Anterior cingulate cortex (tissue), 58 donors: ENCODE measurements at places on chromosomes 4 and X.

DNA sequence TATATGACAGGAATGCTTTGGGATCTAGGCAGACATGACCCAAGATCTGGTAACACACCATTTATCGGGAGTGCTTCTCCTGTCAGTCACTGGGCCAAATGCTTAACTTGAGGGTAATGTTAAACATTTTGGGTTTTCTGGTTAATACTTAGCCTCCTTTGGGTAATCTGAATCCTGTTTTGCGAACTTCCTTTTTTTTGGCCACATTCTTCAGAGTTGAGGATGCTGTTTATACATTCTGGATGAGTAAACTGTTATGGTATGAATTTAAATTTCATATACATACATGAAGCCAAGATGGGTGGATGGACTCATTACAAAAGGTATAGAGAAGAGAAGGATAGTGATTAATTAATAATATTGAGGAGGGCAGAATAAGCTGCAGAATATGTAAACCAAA, 36.1 kb downstream of the MID1IP1 start:
- no peak for DNase-seq

DNA sequence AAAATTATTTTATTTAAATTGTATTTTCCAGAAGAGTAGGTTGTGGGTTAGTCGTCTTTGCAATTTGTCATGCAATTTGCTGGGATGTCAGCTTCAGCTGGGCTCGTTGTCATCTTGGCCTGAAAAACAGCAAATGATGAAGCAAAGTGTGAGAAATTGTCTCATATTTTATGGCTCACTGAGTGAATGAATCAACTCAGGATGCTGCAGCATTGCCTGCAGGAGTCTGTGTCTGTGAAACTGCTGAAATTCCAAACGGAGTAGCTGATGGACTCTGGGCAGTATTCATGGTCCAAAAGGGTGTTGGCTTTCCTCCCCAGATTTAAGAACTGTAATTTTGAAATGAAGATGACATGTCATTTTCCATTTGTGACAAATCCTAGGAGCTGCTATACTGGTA, 37.2 kb downstream of the CXCL8 start:
- no peak for DNase-seq

DNA sequence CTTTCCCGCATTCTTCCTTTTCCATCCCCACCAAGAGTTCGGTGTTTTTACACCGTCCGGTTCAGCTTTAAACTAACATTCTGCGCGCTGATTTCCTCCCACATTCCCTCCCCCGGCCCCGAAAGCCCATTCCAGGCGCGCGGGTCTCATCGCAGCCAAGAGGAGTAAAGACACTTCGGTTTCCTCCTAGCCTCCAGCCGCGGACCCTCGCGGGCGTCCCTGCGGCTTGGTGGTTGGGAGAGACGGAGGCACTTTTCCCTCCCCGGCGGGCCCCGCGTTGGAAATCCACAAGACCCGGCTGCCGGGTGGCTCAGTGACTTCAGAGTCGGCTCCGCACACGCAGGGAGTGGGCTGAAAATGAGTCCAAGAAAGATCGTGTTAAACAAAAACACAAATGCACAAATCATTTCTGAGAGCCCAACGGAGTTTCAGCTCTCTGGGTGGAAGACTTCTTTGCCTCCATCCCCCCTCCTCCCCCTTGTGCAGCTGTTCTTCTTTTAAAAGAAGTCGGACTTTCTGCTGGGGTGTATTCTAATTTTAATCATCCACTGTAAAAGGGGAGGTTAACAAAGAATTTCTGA, 2.0 kb upstream of the ARX start:
- no peak for DNase-seq

GRCh38 chr4:105594099-105595010, 41.9 kb downstream of the ARHGEF38 start:
- no peak for DNase-seq

DNA sequence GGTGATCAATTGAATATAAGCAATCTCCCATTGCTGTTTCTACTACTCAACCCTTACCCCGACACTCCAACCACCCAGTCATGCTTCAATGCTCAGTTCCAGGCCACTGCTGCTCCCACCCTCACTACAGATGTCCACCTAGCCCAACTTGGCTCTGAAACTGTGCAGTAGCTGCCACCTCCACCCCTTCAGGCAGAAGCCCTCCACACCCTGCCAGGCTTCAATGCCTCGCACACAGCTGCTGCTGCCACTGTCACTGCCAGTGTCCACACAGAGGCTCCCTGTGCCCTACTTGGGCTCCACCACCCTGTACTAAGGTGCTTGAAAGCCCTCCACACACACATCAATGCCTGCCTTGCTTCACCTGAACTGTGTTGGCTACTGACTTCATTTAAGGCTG, 34.6 kb downstream of the LAMTOR3 start:
- DNase-seq: no peak

GRCh38 chrX:80876877-80877276, 67.2 kb upstream of the BRWD3 start:
- no peak for DNase-seq
